CD14-positive monocyte (primary cell): ENCODE measurements at places on chromosomes 12 and 14.

- no peak for DNase-seq
These were observed 46.7 kb downstream of the KICS2 start for GRCh38 chr12:64175254-64175945.

DNA sequence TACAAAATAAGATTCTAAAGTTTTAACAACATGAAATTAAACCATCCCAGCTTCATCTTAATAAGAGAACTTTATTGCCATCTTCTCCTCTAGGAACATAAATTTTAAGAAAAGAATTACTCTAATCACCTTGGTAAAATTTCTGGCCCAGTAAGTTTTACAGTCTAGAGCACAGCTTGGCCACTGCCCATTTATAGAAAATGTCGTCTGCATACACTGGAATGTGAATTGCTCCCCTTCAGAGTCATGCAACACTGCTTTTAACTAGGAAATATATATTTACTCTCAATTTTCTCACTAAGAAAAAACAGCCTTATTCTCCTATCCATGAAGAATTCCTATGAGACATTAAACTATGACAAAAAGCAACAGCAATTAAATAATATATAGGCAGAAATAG lies 48.2 kb downstream of the KCNC2 start:
- no peak for DNase-seq

DNA sequence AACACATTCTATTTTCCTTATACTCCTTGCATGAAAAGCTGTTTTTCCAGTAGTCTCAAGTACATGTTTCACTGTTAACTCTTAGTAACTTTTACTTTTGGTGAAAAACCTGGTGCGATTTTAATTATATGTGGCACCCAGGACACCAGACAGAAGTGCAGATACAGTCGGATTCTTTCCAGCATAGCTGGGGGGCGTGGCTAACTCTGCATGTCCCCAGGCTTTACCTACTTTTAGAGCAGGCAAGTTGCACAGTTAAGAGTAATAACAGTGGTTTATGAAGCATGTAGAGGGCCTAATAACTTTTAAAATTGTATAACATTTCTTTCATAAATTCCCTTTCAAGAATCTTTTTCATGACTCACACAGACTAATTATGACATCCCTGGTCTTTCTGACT lies 70.7 kb downstream of the HSD17B6 start:
- DNase-seq, result no peak

DNA sequence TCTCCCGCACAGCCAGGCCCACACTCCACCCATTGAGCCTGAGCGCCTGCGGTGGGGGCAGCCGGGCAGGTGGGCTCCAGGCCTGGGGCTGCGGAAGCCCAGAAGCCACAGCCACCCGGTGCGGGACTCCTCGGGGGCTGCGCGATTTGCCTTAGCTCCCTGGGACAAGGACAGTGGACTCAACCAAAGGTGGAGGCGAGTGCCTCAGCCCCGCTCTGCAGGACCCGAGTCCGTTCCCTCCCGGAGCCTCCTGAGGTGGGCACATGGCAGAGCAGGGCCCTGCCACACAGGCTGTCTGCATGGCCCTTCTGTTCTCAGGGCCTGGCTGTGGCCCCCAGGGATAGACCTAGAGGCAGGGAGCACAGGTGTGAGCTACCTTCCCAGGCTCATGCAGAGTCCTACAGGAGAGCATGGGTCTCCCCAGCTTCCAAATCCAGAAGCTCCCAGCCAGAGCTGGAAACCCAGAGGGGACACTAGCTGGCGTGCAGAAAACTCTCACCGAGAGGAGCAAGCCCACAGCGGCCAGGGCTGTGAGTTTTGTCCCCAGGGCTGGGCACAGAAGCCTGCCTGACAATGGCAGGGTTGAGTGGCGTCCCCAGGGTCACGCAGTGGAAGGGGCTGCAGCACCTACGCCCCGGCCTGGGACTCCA lies 22.2 kb upstream of the LRTM2 start:
- no peak for DNase-seq

- DNase-seq, result no peak
These were observed at the start of gene SYT1 for GRCh38 chr12:78864403-78864869. TSS of gene SYT1 (plus strand) at chr12:78864774.

- DNase-seq, result no peak
These were observed 69.7 kb downstream of the LGMN start for GRCh38 chr14:92678766-92679165.

DNA sequence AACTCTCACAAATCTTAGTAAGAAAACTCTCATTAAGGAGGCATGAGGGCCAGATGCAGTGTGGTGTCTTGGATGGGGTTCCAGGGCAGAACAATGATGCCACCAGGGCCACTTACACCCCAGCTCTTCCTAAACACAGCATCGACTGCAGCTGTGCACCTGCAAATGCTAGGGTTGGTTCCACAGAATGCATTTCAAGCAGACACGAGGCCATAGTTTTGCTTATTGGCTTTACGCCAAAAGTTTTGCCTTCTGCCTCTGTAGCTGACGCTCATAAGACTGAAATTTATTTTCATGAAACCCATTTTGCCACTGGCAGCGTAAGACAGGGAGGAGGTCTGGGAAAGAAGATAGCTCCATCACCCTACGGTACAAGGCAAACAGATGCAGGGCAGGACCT lies 179.0 kb downstream of the RIMBP2 start:
- no peak for DNase-seq
